ENCODE measurements at places on chromosomes 4 and X. TPM values are rescaled to one million over a fixed set of nuclear protein-coding genes. Genes with fewer than 3 reads are reported as not detected.

- no peak for DNase-seq
Measured at GRCh38 chr4:79893456-79893855, 179.6 kb downstream of the ANTXR2 start.

Gene EMCN
- not detected for polyA plus RNA-seq

Gene VCX2
- polyA plus RNA-seq = not detected

- no peak for DNase-seq
Measured at GRCh38 chrX:112857478-112857878, 16.8 kb upstream of the AMOT start.
